Mesenchymal stem cell (in vitro differentiated cells and primary cell): ENCODE measurements at places on chromosomes 6 and 20.

DNA sequence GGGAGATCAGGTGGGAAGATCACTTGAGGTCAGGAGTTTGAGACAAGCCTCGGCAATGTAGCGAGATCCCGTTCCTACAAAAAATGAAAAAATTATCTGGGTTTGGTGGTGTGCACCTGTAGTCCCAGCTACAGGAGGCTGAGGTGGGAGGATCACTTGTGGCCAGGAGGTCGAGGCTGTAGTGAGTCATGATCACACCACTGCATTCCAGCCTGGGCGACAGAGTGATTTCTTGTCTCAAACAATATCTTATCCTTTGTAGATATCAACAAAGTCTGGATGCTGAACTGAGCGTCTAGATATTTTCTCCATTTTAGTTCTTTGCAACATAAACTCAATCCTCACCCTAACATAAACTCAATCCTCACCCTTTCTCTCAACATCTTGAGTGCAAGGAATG, 197.6 kb downstream of the DTNBP1 start:
- no peak for DNase-seq

DNA sequence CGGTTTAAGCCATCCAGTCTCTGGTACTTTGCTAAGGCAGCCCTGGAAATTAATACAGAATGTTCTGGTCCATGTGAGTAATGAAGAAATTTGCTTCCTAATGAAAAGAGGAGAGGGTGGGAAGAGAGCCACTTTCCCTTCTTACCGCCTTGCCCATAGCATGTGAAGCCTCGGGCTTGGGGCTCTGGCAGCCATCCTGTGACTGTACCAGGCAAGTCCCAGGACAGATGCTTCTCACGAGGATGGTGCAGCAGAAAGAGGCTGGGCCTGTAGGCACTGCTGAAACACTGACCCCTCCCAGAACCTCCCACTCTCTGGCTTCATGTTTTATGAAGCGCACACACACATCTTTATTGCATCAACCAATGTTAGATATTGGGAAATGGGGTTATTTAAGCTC, 74.8 kb downstream of the IYD start:
- no peak for DNase-seq

DNA sequence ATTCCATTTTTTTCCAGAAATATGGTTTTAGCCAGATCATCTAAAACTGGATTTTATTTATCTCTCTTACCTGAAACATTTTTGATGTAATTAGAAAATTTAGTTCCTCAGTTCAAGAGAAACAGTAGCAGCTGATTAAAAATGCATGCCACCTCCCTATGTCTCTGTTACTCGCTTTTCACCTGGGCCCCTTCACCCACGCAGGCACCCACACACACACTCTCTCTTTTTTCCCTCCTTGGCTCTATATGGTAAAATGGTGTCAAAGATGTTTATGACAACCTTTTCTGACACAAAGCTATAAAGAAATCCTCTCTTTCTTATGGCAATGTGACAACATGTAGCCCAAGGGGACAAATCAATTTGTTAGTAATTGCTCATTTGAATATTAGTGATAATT, 5.8 kb upstream of the SGK1 start:
- no peak for DNase-seq

GRCh38 chr6:36147294-36147693, 17.0 kb downstream of the MAPK13 start:
- DNase-seq, result no peak

- DNase-seq, result peak; percentile 29
These were observed 96.0 kb downstream of the INSM1 start for GRCh38 chr20:20463933-20464374.

DNA sequence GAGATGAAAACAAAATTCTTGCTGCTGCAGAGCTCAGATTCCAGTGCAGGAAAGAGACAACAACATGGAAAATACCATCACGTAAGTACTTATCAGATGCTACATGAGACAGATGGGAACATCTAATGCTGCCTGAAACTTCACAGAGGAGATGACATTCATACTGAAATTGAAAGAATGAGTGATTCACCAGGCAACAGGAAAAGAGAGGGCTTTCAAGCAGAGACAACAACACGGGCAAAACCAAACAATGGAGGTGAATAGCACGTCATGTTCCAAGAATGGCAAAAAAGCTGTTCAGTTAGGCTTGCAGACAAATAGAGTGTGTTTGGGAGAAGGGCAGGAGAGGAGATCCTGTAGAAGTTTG, 39.3 kb downstream of the GTF2H5 start:
- DNase-seq, result peak; percentile 37

DNA sequence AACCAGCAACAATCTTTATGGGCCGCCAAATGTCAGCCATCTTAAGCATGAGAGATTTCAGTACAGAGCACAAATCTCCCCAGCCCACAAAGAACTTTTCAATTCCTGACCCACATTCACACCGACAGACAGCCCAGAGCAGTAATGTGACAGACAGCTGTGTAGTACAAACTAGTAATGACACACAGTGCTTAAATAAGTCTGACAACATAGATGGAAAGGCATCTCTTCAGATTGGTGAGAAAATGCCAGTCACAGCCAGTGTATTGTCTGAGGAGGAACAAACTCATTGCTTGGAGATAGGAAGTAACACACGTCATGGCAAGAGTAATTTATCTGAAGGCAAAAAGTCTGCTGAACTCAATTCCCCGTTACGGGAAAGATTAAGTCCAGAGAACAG, 36.0 kb downstream of the KIZ start:
- no peak for DNase-seq

GRCh38 chr6:105459864-105460263, 57.0 kb upstream of the PREP start:
- DNase-seq, result no peak

DNA sequence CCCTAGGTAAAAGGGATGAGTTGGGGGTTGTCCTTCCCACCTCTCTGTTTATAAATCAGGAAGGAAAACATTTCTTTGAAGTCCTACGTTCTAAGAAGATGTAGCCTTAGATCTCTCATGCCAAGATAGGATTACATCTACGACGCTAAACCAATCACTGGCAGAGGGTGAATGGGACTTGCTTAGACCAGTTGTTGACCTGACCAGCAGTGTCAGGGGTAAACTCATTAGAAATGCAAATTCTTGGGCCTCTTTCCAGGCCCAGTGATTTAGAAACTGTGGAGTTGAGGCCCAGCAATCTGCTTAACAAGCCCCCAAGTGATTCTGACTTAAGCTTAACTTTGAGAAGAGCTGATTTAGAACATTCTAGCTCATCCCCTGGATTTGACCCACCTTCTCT, 147.1 kb upstream of the THEMIS start:
- DNase-seq, result no peak

GRCh38 chr20:665276-665675, 10.3 kb downstream of the SCRT2 start:
- DNase-seq, result no peak

- peak; percentile 71 for DNase-seq
These were observed 1061.8 kb upstream of the CITED2 start for GRCh38 chr6:140436023-140436811.
